ENCODE measurements at places on chromosomes 3 and 15.
A peak's percentile ranks its signal among the peaks of the same experiment; 100 is the strongest.

DNA sequence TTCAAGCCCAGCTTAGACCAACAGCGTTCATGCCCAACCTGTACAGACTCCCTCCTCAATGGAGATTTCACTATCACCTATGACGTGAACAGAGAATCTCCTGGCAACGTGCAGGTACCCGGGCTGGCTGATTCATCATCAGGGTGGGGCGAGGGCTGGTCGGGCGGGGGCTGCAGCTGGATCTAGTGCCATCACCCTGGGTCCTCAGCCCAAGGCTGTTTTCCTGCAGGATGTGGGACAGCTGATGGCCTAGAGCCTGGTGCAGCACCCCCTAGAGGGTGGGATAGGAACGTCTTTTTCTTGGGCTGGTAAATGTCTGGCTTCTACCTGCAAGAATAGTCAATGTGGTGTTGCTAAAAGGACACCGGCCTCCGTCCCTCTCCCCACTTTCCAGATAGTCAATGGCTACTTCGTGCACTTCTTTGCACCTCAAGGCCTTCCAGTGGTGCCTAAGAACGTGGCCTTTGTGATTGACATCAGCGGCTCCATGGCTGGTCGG is 4.4 kb downstream of the ITIH3 start:
- DNase-seq, result peak; percentile 79

DNA sequence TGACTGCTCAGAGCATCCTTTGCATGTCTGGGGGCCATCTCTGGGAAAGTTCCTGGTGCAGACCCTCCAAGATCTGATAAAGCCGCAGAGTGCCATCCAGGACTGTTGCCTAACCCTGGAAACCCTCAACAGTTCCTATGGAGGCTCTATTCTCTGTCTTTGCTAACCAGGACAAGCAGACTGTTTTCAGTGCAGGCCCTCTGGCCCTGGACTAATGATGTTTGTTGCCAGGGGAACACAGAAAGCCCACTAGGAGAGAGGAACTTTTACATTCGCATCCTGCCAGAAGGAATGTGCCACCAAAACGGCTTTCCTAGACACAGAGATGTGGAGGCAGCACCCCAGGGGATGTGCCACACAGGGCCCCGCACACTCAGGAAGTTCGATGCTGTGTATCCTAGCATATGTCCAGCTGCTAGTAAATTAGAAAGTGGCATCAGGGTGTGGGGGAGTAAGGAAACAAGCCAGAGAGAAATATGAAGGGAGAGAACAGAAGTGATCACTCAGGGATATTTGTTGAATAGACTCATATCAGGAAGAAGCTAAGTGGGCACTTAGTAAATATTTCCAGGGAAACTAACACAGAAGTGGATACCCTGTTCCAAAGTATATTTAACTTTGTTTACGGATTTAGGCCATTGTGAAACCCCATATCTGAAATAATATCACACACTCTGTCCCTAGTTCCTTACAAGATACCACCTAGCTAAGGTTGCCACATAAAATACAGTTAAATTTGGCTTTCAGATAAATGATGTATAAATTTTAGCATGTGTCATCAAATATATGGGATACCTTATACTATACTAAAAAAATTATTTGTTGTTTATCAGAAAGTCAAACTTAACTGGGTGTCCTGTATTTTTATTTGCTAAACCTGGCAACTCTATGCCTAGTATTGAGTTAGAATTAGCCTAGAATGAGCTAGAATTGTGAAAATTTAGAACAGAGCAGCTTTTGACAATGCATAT is 29.9 kb upstream of the TMOD3 start:
- DNase-seq, result no peak

- no peak for DNase-seq
These were observed 51.8 kb downstream of the FMN1 start for GRCh38 chr15:33142708-33143107.

DNA sequence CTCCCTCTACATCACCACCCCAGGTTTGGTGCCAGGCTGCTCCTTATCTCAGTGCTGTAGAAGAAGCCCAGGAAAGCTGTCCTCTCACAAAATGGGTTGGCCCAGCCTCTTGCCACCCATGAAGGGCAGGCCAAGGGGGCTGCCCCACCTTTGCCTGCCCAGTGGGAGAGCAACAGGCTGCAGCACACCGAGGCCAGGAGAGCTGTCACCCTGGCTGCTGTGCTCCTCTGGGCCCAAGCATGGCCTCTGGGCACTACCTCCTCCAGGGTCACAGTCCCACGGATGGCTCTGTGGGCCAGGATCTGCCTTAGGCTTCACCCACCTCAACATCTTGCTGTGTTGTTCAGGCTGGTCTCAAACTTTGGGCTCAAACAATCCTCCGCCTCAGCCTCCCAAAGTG is 6.4 kb upstream of the STAB1 start:
- no peak for DNase-seq

DNA sequence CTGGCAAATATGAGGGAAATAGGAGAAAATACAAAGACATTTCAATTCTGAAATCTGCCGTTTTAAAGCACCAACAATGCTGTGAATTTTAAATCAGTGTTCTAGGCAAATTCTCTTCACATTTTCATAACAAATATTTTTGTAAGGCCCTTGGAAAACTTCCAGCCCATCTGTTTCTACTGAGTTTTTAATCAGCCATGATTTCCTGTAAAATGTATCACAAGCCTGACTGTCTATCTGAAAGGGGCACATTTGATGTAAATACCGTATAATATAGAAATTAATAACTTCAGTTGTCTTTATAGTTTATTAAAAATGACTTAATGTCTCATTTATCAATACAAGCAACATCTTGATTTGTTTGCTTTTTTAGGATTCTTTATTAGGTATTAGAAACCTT is 454.7 kb downstream of the PYDC2 start:
- DNase-seq, result no peak

Data from WTC11 (cell line).